ENCODE measurements at places on chromosomes 3 and 15. TPM values are rescaled to one million over a fixed set of nuclear protein-coding genes. Genes with fewer than 3 reads are reported as not detected.
A peak's percentile ranks its signal among the peaks of the same experiment; 100 is the strongest.

The TCAIM gene
- 11.8 TPM for polyA plus RNA-seq

DNA sequence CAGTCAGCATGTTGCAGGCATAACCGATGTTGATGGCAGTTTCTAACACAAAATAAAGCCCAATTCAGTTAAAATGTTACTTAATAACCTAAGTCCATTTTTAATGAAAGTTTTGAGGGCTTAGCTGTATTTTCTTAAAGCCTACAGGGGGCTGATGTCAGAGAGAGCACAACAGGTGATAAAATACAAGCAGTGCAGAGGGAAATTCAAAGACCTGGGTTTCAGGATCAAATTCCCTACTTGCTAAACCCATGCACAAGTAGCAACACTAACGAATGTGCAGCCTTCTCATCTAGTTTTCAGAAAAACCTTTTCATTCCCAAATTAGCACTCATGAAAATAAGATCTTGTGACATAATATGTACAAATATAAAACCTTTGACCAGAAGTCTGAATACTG lies 202.0 kb downstream of the ATP8B4 start:
- DNase-seq = no peak

- DNase-seq = no peak
These were observed 338.4 kb upstream of the C2CD4B start for GRCh38 chr15:62503451-62503850.

DNA sequence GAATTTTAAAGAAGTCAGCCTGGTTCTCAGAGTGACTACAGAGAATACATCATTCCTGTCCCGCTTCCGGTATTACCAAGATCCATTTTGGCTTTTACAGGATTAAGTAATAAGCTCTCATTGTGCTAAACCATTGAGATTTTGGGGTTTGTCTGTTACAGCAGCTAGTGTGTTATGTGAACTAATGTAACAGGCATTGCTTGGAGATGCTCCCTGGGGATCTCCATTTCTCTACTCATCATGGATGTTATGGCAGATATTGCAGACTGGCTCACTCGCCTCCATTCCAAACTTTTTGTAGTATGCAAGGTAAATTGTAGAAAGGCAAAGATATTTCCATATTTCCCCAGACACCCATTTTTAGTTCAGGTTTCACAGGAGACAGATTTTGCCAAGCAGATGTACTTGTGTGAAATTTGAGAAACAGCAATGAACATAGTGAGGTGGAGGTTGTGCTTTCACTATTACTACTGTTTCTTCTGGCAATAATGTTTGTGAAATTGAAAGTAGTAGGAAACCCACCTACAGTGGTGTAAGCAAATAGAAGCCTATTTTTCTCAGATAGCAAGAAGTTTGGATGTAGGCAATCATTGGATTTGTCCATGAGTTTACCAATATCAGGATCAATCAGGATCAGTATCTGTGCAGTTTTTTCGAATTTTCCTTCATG lies 177.1 kb upstream of the GALNT15 start:
- DNase-seq = no peak

The PIERCE2 gene
- 2.4 TPM for polyA plus RNA-seq

DNA sequence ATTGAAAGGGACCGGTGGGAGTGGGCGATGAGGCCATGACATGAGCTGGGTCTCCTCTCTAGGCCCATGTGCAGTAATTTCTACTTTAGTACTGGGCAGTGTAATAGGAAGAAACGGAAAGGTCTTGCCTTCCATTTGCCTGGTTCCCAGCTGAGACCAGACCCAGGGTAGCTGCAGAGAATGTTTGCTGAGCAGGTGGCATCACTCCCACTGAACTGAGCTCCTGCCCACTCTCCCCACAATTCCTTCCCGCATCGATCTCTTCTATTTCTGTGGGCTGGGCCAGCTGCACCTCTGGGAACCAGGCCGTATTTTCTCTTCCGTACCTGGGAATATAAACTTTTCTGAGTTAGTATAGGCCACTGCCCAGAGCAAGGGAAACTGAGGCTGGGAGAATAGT lies 15.8 kb downstream of the ESYT3 start:
- DNase-seq = no peak

The CKMT1B gene
- 2.7 TPM for polyA plus RNA-seq

GRCh38 chr3:159825216-159825854 lies 163.3 kb upstream of the IL12A start:
- no peak for DNase-seq

DNA sequence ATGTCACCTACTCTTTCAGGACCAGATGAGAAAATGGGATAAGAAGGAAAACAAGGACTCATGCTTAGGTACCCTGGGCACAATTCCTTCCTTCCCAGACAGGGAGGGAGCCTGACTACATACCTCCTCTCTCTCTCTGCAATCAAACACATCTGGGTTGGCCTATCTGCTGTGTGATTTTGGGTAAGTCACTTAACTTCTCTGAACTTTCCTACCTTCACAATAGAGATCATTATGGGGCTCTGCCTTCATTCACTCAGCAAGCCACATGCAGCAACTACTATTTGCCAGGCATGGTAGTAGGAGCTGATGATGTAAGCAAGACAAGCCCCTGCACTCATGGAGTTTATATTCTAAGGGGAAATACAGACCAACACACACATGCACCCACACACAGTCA lies 251.2 kb downstream of the SHQ1 start:
- no peak for DNase-seq

DNA sequence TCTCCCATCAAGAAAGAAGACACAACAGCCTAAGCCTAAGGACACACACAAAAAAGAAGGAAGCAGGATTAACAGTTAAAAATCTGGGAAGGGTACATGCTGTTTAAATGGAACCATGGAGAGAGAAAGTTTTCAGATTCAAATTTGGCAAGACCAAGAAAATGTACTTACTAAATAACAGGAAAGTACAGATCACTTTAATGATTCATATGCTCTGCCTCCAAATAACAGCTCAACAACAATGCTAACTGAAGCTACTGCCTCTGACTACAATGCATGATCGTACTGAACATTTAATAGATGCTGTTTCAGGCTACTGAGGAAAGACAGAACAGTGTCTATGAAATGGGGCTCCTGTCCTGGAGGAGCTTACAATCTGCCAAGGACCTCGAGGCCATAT lies 8.4 kb upstream of the NMB start:
- no peak for DNase-seq

- DNase-seq = no peak
These were observed 31.1 kb downstream of the FAM174B start for GRCh38 chr15:92624401-92624991.

The P2RY13 gene
- polyA plus RNA-seq = 0.57 TPM

DNA sequence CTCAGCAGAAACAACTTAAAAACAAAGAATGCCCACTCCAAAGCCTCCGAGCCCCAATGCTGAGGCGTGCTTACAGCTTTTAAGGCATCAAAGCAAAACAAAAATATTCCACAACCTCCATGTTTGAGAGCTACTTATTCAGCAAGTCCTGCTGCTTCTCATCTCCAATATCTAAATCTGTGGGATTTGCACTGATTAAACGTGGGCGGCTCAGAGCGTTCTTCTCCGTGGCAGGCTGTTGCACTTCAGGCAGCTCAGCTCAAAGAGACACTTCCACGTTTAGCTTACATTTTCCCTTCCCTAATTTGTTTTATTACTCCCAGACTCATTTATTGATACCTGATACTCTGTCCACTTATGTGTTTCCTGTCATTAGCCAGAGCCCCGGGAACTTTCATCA lies 282.6 kb upstream of the MCTP2 start:
- no peak for DNase-seq

GRCh38 chr3:42871592-42872196 lies 4.0 kb downstream of the CYP8B1 start:
- no peak for DNase-seq

The AZI2 gene
- polyA plus RNA-seq = 66.0 TPM

DNA sequence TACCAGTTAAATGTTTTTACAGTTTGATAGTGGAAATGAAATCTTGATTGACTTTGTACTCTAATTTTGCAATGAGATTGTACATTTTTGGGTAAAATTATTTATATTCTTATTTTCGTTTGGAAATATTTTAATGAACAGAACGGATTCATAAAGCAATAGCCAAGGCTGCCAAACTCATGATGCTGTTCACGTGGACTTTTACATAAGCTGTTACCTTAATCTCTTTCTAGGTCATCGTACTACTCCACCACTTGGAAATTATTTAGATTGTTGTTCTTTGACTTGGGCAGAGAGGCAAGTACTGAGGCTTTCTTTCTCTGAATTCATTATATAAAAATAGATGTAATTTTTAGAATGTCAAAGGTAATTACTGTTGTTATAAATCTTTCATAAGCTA lies 16.2 kb downstream of the SYNPR start:
- DNase-seq = no peak

DNA sequence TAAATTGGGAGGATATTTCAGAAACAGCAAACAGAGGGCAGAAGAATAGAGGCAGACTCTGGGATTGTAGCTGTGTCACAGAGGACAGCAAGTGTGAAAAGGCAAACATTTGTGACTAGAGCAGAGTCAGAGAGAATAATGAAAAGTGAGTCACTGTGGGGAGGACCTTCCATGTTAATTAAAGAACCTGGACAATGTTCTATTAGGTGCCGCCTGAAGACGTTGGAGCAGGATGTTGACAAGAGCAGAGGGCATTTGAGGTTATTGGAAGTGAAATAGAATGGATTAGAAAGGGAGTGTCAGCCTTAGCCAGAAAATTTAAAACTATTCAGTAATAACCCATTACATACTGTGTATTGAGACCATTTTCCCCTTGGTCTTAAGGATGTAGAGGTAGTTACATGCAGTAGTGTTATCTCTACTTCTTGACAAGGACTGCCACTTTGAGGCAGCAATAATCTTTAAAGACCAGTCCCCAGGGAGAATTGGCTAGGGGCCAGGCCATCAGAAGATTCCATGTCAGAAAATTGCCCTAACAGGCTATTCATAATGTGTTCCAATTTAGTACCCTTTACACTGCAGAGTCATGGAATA lies 5.8 kb downstream of the ACKR2 start:
- DNase-seq = no peak

GRCh38 chr3:77620009-77620408 lies 580.1 kb downstream of the ROBO2 start:
- DNase-seq = no peak

The HHATL gene
- 0.08 TPM for polyA plus RNA-seq

DNA sequence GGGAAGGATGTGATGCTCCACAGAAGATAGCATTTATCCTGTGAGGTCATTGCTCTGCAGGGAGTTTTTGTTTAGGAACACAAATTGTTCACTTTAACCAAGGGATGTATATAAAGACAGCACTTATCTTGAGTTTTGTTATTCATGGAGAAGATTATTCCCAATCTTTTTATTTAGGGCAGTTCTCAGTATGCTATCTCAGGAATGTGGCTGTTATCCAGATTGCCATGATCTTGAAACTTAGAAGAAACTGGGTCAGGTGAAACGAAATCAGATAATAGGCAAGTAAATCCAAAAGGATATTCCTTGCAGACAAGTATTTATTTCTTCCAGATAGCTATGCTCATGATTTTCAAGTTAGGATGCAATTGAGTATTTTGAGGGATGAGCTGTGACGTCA lies 19.3 kb upstream of the TMEM42 start:
- no peak for DNase-seq

- no peak for DNase-seq
These were observed 50.9 kb upstream of the CMTM7 start for GRCh38 chr3:32340611-32341365.

- DNase-seq = no peak
These were observed 342.1 kb downstream of the SLC9A9 start for GRCh38 chr3:143506190-143506589.

DNA sequence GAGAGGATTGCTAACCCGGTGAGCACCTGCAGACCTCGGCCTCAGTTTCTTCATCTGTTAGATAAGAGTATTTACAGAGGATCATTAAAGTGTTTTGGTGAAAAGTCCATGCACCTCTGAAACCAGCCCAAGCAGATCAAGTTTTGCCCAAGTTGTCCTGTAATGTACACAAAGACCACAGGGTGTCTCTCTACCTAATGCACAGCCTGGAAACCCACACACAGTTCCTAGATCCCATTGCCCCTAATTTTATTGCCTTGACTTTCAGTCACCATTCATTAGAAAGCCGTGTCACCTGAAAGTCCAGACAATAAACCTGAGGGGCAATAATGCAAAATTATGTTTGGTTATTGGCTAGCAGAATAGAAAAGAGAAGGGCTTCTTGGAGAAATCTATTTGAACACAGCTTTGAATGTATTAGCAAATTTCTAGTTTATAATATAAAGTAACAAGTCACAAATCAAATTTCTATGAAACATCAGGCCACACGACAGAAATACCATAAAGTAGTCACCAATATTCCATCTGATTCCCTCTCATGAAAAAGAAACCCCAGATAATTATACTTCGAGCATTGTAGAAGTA lies 161.3 kb upstream of the SLC2A2 start:
- no peak for DNase-seq

- DNase-seq = no peak
These were observed 566 bp downstream of the ETV5 start for GRCh38 chr3:186108106-186108940.

The ADAMTSL3 gene
- 14.4 TPM for polyA plus RNA-seq

GRCh38 chr3:178752843-178753242 lies 216.6 kb downstream of the KCNMB2 start:
- DNase-seq = no peak

GRCh38 chr3:14133188-14133800 lies 8.4 kb downstream of the TMEM43 start:
- no peak for DNase-seq

The SLC38A3 gene
- 0.14 TPM for polyA plus RNA-seq

- DNase-seq = peak; percentile 55
These were observed 62.1 kb downstream of the CORO2B start for GRCh38 chr15:68640791-68641331.

DNA sequence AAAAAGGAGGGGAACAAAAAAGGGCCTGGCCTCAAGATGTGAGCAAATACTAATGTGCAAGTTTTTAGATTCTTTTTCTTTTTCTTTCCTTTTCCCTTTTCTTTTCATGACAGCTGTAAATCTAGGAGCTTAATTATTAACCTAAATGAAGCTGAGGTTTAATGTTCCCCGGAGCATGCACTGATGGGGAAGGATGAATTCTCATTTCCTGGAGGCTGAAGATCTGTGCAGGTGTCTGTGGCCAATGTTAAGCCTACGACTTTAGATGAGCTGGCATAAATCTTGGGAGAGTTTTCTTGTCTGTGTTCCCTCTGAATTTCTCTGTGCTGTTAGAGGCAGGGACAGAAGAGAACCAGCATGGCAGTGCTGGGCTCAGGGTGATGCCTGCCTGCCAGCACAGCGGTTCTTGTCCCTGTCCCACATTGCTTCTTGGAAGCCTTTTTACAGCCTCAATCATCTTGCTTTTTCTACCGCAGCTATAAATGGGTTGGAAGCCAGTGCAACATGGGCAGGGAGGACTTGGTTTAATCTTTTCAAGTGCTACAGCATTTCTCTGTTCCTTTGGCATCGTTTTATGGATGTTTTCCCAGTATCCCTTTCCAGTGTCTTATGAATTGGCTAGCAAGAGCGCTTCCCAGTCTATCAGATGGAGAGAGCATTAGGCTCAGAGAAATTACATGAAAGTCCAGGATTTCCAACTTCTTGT lies 119.1 kb downstream of the ATG7 start:
- DNase-seq = no peak

- no peak for DNase-seq
These were observed 4.6 kb upstream of the TPRG1 start for GRCh38 chr3:189167027-189167766.

The SIDT1 gene
- polyA plus RNA-seq = 2.2 TPM

All from urinary bladder (tissue), 4 donors.